ENCODE measurements at places on chromosomes 3 and 15.

DNA sequence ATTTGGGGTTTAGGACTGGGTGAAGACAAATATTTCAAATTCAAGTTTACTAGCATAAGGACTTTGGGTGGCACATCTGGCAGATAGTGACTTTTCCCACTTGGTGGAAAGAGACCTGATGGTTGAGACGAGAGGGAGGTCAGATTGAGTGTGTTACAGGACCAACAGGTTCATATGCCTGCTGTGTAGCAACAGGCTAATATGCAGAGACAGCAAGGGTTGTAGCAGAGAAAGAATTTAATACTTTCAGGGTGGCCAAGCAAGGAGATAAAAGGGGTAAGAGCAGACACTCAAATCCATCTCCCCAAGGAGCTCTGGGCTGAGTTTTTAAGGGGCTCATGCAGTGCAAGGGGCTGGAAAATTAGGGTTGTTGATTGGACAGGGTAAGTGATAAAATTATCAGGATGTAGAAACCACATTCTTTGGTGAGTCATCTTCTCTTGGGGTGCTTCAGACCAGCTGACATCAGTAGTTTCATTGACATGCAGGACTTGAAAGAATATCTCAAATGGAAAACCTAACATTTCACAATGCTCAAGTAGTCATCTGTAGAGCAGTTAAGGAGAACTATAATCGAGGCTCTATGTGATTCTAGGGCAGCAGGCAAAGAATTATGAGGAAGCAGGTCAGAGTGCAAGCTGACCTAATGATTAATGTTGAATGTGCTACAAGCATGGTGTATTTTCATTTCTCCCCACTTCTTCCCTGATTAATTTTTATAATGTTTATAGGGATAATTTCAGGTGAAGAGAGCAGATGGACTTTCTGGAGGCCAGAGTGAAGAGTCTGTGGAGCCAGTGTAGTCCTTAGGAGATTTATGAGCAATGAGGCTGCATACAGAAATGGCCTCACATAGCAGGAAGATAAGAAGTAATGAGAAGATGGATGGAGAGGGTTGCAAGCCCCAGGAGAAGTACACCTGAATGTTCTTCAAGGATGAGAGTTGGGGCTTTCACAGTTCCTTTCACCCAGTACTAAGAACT, 13.7 kb downstream of the FOXB1 start:
- peak; percentile 80 for DNase-seq

DNA sequence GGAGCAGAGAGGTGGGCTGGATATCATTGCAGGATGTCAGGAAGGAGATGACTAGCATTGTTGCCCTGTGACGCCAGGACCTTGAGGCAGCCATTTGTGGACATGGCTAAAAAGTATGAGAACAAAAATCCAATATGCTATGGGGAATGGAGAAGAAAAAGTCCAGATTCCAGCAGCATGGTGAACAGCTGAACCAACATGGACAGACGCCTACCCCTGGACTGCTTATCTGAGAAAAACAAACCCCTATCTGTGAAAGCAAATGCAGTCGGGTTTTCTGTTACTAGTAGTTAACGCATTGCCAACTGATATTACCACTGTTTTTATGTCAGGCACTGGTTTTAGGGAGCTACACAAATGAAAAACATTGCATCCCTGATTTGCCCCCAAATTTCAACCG, 251.2 kb upstream of the RORA start:
- no peak for DNase-seq

DNA sequence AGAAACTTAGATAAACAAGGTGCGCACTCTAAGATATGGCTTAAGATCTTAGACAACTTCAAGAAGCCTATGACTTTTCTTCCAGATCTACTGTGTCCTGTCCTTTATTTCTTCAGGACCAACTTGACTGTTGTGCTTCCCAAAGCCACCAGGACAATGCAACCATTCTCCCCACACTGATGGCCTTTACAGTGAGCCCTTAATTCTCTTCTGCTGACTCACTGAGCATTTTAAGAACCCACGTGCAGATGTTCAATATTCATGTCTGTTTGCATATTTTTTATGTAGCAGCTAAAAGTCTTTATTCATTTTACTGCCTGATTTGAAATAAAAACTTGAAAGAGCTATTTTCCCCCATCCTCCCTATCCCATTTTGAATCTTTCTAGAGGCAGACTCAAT, 103.3 kb upstream of the SLC2A2 start:
- no peak for DNase-seq

DNA sequence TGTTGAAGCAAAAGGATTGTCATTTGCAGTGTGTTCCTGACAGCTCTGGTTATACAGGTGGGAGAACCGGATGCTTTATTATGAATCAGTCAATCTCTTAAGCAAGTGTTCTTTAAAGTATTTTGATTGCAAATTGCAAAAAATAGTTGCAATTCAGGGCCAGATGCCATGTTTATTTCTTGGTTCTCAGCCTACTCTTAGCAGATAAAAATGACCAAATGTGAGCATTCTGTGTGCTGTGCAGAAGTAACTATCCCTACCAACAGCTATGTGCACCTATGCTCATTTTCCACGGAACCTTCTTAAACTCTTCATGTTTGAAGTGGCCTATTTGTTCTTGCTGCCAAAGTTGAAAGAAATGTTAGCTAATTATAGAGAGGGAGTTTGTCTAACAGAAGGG, 262.3 kb upstream of the RASGRP1 start:
- no peak for DNase-seq

GRCh38 chr3:11734-12133, 184.8 kb upstream of the CHL1 start:
- DNase-seq: no peak

DNA sequence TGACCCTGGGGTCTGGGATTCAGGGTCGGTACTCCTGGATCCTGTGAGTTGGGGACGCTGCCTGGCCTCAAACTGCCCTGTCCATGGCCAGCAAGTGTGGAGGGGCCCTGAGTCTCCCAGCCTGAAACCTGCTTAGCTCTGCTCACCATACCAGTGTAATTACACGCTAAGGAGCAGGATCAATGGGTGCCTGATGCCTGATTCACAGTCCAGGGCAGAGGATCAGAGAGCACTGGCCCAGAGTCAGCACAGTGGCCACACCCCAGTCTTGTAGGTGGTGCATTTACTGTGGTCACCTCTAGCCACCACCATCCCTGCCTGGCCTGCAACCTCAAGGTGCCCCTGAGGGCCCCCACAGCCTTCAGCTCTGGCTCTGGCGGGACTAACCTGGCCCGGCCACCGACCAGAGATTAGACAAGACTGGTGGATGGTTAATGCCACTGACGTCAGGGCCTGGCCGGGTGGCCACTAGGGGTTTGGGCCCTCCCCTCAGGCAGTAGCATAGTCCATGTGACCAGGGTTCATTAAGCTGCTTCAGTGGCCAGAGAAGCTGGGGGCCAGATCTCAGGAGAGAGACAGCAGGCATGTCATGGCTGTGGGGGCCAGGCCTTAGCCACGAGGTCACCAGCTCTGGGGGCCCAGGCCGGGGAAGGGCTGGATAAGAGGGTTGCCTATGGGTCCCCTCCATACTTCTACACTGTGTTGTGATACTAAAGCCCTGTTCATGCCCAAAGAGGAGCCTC, 3.3 kb upstream of the SLC38A3 start:
- DNase-seq: no peak

- DNase-seq: no peak
Observed at GRCh38 chr15:63517202-63517601, 12.8 kb downstream of the USP3 start.

- DNase-seq: peak; percentile 59
Observed at GRCh38 chr3:37546876-37547275, 314.8 kb upstream of the CTDSPL start.

GRCh38 chr3:108461661-108462111, 48.7 kb downstream of the MYH15 start:
- DNase-seq: no peak

GRCh38 chr15:64163659-64164362, 989 bp upstream of the PPIB start:
- DNase-seq: peak; percentile 67

DNA sequence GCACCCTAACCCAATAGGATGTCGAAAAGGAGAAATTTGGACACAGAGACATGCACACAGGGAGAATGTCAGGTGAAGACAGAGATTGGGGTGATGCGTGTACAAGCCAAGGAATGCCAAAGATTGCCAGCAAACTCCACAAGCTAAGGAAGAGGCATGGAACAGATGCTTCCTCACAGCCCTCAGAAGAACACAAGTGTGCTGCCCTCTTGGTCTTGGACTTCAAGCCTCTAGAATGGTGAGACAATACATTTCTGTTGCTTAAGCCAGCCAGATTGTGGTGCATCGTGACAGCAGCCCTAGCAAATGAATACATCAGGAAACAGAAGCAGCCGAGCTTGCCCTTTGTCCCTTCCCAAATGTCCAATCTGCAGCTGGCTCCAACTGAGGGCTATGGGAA, 23.7 kb upstream of the ARL8B start:
- no peak for DNase-seq

DNA sequence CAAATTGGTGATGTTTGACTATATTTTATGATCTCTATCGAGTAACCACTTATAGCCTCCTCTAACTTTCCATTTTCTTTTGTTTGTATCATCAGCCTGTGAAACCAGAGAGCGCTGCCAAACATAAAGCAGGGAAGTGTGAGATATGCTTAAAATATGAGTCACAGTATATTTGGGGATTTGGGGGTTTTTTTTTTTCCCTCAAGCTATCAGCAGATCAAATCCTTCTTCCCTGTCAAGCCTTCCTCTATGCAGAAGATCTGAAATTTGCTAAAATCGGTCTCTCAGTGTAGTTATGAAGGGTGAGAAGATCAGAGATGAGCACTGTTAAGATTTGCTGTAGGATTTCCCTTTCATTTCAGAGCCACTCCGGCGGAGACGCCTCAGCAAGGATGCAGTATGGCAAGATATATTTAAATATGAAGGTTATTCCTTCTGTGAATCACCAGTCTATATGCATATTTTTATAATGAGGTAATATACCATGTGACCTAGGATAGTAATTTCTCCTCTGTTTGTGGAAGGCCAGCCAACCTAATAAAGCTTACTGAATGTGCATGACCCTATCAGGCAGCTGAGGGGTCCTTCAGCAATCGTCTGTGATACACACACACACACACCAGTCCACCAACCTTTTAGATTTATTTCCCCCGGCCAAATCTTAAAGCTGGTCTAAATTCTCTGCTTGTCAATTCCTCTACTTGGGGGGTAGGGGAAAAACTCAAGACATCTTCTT, 474.1 kb downstream of the FOXP1 start:
- DNase-seq: no peak

DNA sequence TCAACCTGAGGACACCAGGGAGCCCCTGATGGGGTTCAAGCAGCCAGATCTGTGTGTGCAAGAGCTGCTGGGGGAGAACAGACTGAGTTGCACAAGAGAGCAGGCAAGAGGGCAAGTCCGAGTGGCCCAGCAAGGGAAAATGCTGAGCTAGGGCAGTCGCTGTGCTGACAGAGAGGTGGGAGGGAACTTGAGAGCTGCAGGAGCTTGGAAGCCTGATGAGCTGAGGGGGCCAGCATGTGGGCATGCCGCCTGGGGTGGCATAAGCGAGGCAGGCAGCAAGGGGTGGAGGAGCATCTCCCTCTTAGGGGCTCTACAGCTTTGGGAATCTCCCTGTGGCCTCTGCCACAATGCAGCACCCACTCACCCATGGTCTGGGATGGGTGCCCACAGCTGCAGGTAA, 4.7 kb upstream of the CORO2B start:
- peak; percentile 28 for DNase-seq

GRCh38 chr15:95347837-95348236, 982.7 kb upstream of the NR2F2 start:
- DNase-seq: no peak

- DNase-seq: no peak
Observed at GRCh38 chr15:38636597-38636996, 72.0 kb upstream of the RASGRP1 start.

- DNase-seq: no peak
Observed at GRCh38 chr3:186640929-186641328, 730 bp downstream of the FETUB start.

DNA sequence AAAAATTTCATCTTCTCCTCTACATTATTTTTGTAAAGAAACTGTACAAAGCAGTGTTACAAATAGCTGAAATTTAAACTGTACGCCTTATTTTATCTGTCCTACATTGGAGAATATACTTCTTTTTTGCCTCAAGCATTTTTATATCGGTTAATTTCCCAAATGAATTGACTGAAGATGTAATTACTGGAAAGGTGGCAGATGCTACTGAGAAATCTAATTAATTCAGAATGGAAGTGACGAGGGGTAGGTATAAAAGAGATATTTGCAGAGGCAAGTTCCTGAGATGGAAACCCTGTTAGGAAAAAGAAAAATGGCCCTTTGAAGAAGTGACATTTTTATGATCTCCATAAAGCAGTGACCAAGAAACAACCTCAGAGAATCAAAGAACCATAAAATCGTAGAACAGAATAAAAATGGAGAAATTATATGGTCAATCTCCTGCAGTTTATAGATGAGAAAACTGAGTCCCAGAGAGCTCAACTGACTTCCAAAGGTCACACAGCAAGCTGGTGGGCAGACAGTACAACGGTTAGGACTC, 20.4 kb downstream of the RUVBL1 start:
- DNase-seq: no peak

DNA sequence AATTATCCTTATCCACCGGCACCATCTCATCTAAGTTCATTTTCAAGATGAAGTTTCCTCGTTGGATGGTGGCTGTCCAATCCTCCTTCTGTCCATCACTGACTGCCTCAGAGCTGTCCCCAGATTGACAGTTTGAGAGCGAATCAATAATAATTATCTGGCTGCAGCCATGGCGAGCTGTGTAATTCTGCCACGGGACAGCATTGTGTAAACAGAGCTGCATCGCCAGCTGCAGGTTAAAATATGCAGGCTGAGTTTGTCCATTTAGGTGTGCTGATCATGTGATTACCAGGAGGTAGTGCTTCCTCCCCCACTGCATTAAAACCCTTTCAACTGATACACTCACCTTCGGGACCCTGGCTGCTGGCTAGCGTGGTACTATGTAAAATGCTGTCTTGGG, 461.9 kb upstream of the ONECUT1 start:
- no peak for DNase-seq

- DNase-seq: no peak
Observed at GRCh38 chr3:195692781-195693427, 27.9 kb upstream of the MUC20 start.

- DNase-seq: no peak
Observed at GRCh38 chr15:23446215-23447106, 582 bp downstream of the GOLGA6L2 start.

DNA sequence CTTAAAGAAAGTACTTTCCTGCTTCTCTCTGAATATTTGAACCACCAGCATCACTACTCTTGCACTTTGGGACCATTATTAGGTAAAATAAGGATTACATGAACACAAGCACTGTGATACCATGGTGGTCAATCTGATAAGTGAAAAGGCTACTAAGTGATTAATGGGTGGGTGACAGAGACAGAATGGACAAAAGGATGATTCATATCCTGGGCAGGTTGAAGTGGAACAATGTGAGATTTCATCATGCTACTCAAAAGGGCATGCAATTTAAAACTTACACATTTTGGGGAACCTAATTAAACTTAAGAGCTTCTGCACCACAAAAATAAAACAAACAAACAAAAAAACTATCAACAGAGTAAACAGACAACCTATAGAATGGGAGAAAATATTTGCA, 172.0 kb upstream of the CD96 start:
- DNase-seq: no peak

DNA sequence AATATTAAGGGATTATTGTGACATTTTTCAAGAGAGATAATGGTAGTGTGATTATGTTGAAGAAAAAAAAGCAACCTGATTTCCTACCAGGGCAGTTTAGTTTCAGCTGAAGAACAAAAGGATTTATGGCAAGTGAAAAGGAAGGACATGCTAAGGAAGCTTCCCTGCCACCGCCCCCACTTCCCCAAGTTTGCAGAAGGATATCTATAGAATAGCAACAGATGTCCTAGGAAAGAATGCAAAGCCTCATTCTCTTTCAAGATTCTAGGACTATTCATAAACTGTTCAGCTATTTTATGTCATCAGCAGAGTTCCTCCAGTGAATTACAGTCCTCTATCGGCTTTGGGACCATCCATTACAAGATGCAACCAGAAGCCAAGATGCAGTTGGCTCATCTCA, 160.8 kb downstream of the SATB1 start:
- DNase-seq: no peak

Measured in inflammatory macrophage (primary cell).